ENCODE measurements at places on chromosomes 2 and 18.

- no peak overlapping the region for H3K27ac ChIP-seq
- no peaks in the 10 kb centered on the region for H3K27me3 ChIP-seq
- H3K36me3 ChIP-seq: no peaks in the 10 kb centered on the region
- peaks cover 55% of the 10 kb centered on the region for H3K4me1 ChIP-seq
Measured at GRCh38 chr2:47868611-47869352, 37.5 kb downstream of the FBXO11 start.

DNA sequence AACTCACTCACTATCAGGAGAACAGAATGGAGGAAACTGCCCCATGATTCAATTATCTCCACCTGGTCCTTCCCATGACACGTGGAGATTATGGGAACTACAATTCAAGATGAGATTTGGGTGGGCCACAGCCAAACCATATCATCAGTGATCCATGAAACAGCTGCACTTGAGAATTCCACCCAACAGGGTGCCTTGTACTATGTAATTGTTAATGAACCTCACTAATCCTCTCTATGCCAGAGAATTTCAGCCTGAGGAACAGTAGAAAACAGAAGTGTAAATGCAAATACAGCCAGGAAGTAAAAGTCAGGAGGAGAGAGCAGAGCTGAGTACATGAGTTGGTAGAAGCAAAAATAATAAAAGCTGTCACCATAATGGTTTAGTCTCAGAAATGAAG lies 261.4 kb downstream of the EPHA4 start:
- no peaks in the 10 kb centered on the region for H3K36me3 ChIP-seq
- H3K4me3 ChIP-seq: no peak overlapping the region
- no peak overlapping the region for H3K27ac ChIP-seq
- H3K27me3 ChIP-seq: no peaks in the 10 kb centered on the region

DNA sequence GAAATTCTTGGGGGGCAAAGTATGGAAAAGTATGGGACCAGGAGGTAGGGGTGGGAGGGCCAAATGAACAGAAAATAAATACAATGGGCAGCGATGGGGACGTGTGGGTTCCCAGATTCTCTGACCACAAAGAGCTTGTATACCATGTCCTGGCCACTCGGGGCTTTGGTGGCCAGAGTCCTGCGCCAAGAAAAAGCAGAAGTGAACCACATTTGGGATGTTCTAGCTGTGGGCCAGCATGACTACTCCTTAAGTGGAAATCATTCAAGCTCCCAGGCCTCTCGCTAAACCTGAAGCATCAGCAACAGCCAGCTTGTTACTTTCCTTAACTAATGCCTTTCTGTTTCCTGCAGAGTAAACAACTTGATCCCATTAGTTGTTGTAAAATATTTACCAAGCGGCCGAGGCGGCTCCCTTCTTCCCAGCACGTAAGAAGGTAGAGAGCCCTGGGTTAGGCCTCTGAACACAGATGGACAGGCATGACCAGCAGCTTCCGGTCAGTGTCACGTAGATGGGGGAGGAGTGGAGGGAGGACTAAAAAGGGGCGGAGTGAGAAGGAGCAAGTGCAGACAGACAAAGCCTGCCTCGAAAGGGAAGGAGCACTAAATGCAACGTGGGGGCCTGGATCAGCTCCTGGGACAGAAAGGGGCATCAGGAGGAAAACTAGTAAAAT lies 88.2 kb downstream of the GALNT14 start:
- H3K36me3 ChIP-seq: no peaks in the 10 kb centered on the region
- no peak overlapping the region for H3K4me3 ChIP-seq
- no peak overlapping the region for H3K27ac ChIP-seq
- H3K4me1 ChIP-seq: no peaks in the 10 kb centered on the region
- no peak for DNase-seq
- peaks cover 6% of the 10 kb centered on the region for H3K27me3 ChIP-seq

DNA sequence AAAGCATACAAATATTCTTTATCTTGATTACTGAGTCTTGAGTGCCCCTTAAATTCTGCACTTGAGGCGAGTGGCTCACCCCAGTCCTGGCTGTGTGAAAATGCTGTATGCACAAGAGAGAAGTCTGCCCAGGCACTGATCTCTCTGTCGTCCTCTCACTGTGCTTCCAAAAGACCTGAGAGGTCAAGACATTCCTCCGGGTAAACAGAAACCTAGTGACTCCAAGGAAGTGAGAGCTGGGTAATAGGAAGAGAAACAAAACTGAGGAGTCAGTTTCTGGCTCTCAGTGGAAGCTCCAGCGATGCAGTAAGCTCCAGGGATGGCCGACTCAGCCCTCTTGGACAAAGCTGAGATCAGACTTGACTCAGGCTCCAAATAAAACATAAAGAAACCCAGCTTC lies 70.9 kb downstream of the AAK1 start:
- H3K4me1 ChIP-seq: peaks cover 77% of the 10 kb centered on the region
- peaks cover 2% of the 10 kb centered on the region for H3K36me3 ChIP-seq
- no peaks in the 10 kb centered on the region for H3K27me3 ChIP-seq
- no peak for DNase-seq
- H3K4me3 ChIP-seq: peak overlapping the region; percentile 29

- H3K27ac ChIP-seq: no peak within 1 kb of the TSS
- H3K4me3 ChIP-seq: peak within 1 kb of the TSS; percentile 69
- no peaks in the 10 kb centered on the region for H3K36me3 ChIP-seq
- no peak for DNase-seq
Measured at GRCh38 chr2:31138037-31138962, at the start of gene GALNT14. GALNT14 (minus strand) TSS chr2:31138440; CDS start chr2:31138086, 354 bp downstream.

DNA sequence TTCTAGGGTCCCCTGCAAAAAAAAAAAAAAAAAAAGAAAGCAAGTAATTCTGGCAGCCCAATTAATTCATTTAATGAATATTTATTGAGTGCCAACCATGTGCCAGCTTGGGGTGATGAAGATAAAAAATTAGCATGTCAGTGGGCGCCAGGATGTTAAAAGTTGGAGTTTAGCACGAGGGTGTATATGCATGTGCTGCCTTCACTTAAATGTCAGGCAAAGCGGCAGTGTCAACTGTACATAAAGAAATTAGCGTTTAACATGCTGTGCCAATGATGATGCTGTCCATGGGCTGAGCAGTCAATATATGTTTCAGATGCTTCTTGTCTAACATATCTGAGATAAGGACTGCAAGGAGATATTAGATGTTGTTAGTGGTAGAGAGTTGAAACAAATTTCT lies 49.5 kb downstream of the ASAP2 start:
- DNase-seq: no peak
- peaks cover 1% of the 10 kb centered on the region for H3K36me3 ChIP-seq
- peaks cover 80% of the 10 kb centered on the region for H3K4me1 ChIP-seq
- H3K27ac ChIP-seq: no peak overlapping the region
- H3K4me3 ChIP-seq: no peak overlapping the region

Measured in chondrocyte (in vitro differentiated cells).